NCI-H2029 treated with DMSO at 0.1 percent for 48 hours (cell line): ENCODE measurements at places on chromosomes 12 and 14.

GRCh38 chr12:91327131-91327530 is 144.5 kb upstream of the DCN start:
- DNase-seq, result no peak

GRCh38 chr12:80648881-80649280 is 58.6 kb upstream of the MYF6 start:
- DNase-seq, result no peak

DNA sequence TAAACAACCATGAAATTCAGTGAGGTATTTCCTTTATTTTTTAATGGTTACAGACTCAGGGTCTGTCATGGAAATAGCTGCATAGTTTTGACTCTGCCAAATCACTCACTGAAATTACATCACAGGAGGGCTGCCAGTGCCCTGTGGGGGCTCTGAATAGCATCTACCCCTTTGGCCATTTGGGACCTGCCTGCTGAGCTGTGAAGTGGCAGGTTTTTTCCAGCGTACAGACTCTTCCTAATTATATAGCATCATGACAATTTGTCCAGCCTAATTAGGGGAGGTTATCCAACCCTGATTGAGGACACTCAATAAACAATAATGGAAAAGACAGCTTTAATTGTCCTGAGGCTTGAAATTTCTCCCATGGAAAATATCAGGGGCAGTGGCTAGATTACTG is 1.8 kb upstream of the COCH start:
- no peak for DNase-seq

GRCh38 chr12:52439845-52440244 is 5.7 kb upstream of the KRT75 start:
- DNase-seq, result no peak

GRCh38 chr12:99332936-99333591 is 314.5 kb upstream of the GARIN6 start:
- DNase-seq, result peak; percentile 37

DNA sequence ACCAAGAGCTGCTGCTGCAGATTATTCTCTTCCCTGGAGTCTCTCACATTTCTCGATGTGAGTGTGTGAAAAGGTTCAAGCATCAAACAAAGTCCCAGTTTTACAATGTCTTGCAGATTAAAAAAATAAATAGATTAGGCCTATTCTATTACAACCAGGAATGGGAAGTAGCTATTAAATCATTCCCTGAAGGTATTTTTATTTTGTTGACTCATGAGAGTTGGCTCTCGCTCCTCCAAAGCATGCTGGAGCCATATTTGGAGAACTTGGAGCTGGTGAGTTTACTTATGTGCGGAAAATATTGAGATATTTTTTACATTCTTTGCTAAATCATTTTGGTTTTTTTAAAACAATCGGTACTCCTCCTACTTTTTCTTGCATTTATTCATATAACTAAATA is 572.3 kb downstream of the ETNK1 start:
- DNase-seq, result no peak

DNA sequence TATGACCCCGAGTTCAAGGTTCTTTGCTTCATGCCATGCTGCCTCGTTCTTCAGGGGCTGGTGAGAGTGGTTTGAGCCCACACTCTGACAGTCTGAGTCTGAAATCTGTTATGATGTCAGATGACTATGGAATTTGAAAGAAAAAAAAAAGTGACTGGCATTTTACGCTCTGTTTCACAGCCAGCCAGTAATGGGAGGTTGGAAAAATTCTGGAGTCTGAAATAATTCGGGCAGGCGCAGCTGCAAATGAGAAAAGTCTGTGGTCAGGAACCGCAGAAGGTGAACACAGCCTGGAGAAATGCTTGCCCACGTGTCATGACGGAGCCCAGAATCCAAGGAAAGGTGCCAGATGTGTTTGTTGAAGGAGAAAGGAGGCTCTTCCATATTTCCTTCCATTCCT is 269.8 kb upstream of the PWP1 start:
- DNase-seq, result no peak

DNA sequence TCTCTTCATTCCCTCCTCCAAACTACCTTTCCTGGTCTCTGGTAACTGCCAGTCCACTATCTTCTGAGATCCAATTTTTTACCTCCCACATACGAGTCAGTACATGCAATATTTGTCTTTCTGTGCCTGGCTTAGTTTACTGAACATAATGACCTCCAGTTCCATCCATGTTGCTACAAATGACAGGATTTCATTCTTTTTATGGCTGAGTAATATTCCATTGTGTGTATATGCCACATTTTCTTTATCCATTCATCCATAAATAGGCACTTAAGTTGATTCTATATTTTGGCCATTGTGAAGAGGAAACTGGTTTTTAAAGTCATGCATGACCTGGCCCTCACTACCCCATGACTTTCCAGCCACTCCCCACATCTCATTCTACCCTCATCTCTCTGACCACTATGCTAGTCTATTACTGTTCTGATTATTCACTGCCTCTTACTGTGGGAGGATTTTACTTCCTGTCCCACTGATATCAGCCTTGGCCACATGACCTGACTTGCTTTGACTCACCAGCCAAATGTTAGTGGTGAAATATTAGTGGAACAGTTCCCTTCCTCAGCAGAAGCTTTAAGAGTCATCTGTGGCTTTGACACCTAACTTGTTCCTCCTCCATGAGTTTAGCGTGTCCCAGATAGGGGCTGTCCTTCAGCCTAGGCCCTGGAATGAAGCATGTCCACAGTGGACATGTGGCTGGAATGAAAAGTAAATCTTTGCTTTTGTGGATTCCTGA is 52.2 kb downstream of the GOLGA5 start:
- DNase-seq, result no peak

DNA sequence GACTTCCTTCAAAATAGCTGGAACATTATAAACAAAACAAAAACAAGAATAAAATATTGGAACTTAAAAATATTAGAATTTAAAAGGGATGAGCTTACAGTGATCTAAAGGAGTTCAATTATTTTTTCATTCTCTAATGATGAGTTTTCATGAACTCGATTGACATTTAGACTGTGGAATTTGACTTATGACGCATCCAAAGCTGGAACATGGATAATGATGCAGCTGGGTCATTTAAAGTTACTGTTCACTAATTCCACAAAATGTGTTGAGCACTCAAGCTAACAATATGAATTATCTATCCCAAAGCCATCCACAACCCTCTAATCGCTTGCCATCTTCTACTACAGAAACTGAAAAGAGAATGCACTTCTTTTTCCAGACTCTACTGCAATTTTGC is 42.5 kb downstream of the LIN7A start:
- no peak for DNase-seq

- DNase-seq, result no peak
These were observed 88.4 kb downstream of the SLC2A13 start for GRCh38 chr12:40017488-40017887.

GRCh38 chr12:58372298-58372697 is 430.9 kb downstream of the ATP23 start:
- DNase-seq, result no peak

GRCh38 chr12:23579257-23579656 is 370.2 kb downstream of the SOX5 start:
- no peak for DNase-seq

DNA sequence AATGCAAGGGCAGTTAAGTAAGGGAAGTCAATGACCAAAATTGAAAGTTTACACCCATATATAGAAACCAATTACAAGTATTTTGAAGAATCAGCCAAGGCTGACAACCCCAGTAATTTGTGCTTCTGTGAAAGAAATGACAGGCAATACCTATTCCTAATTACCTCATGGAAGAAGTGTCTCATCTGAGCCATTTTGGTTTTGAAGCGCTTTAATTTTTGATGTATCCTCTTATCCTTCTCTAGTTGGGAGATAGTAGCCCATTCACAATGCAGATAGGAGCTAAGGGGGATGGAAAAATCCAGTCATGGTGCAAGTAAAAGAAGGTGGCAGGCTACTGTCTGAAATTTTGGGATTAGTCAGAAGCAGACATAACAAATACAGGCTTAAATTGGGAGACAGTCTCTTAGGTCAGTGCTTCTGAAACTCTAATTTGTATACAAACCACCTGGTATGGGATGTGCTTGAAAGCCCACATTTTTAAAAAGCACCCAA is 30.4 kb upstream of the SUPT16H start:
- no peak for DNase-seq

DNA sequence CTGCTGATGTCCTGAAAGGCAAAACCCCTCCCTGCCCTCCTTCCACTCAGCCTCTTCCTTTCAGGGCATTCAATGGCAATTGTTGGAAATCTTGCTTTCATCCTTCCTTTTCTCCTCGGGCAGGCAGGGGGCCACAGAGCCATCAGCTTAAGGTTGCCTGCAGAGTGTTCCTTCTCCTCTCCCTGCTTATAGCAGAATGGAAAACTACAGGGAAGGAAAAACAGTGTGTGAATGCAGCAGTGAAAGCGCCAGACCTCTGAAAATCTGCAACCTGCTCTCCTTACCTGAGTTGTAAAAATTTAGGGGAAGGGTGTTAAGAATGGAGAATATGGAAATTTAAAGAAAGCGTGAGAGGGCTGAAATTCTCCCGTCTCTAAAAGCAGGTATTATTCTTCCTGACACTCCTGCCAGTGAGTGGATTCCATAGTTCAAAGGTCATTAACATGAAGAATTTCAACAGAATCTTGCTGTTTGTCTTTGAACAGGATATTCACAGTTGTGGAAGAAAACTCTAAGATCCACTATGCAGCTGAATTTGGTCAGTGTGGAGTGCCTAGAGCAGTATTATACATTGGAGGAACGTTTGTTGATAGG is 348.8 kb downstream of the KCNH5 start:
- DNase-seq, result no peak

- DNase-seq, result no peak
These were observed 28.6 kb upstream of the DNM1L start for GRCh38 chr12:32650508-32650907.

DNA sequence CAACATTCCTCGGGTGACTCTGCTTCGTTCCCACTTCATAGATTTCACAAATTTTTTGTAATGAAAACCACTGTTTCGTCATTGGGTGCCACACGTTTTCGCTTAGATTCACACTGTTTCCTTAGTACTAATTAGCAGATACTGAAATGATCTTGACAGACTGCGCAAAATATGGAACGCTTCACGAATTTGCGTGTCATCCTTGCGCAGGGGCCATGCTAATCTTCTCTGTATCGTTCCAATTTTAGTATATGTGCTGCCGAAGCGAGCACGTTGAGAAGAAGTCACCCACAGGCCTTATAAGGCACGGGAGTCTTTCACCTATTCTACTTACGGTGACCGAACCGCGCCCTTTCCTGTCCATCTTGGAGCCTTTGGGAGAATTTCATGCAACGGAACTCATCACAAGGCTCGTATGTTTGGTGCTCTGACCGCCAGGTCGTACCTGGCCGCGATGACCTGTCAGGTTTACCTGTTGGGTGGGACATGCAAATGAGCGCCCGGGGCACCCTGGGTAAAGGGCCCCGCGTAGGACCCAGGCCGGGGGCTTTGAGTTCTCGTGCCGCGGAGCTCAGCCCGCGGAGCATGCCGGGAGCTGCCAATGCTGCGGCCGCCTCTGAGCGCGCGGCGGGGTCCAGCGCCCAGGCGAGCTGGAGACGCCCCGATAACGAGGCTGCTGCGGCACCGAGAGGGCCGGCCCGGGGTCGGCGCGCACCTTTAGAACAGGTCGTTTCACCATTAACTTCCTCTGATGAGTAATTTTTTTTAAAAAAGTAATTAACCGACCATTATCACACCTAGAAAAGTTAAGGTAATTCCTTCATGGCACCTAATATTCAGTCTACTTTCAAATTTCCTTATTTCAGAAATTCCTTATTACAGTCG is at the start of gene RNU6-8:
RNU6-8 (minus strand) TSS at position 272 of the 885 bp plus-strand sequence.
- DNase-seq, result peak; percentile 98

DNA sequence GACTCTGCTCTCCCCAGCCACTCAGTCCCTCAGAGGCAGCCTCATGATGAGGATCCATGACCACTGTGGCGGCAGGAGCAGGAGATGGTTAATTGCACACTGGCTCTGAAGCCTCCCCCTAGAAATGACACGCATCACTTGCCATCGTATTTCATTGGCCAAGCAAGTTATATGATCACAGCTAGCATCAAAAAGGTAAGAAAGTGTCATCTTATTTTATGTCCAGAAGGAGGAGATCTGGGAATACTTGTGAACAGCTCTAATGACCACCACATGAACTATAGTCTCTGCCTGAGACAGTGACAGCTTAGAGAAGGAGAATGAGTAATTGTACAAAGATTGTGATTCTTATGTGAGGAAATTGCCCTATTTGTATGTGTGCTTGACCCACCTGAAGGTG is 363.4 kb downstream of the NUAK1 start:
- no peak for DNase-seq

- DNase-seq, result no peak
These were observed 799 bp downstream of the SLC38A6 start for GRCh38 chr14:60981633-60982455.

GRCh38 chr12:30874455-30875321 is 51.9 kb upstream of the TSPAN11 start:
- DNase-seq, result peak; percentile 92

GRCh38 chr12:2613326-2614073 is 181.3 kb upstream of the FKBP4 start:
- no peak for DNase-seq
